Suppressor macrophage treated with lipopolysaccharide for 1 hour (primary cell): ENCODE measurements at places on chromosomes 7 and 10.
A peak's percentile ranks its signal among the peaks of the same experiment; 100 is the strongest.

GRCh38 chr7:112994656-112995055 lies 92.0 kb downstream of the GPR85 start:
- no peak for DNase-seq

DNA sequence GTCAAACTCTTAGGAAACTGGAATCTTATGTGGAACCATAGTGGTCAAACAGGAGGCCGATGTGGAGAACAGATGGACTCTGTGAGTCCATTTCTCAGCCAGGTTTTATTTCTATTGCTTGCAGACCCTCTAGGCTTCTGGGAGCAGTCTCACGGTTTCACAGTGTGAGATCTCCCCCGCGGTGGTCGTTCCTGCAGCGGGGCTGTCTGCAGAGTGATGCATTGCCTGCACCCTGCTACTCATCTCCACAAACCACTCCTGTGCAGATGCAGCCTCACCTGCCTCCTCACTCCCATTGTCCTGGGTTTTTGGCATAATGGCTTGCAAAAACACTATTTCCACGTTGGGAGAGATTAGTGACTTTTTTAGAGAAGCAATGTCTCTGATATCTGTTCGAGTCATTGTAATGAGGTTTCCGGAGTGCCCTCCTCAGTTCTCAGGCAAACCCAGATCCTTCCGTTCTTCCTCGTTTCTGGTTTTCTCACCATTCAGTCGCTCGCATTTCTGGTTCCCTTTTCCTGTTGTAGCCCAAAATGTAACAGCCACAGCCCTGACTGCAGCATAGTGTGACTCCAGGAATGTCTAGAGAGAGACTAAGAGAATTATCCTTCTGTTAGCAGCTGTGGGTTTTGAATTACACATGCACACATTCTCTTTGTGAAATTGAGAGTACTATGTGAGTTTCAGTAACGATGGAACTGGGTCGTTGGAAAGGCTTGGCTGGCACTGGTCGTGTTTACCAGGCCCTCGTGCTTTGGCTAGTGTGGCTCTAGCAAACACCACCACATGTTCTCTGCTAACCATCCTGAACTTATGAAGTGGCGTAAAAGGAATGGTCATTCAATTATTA lies 30.2 kb downstream of the ACADSB start:
- DNase-seq = peak; percentile 25

DNA sequence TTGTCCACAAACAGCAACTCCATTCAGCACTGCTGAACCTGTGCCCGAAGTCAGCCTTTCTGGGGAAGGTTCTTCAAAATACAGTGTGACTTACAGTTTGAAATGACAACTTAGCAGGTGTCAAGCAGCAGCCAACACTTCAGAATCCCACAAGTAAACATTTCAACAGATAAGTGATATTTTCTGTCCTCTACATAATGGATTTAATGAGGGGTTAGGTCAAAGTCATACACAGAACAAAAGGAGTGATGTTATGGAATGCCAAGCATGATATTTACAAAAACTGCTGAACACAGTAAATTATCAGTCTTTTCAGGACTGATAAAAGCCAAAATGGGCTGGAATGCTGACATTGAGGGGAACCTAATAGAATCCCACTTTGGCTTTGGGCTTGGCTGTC lies 77.6 kb upstream of the JAZF1 start:
- no peak for DNase-seq

DNA sequence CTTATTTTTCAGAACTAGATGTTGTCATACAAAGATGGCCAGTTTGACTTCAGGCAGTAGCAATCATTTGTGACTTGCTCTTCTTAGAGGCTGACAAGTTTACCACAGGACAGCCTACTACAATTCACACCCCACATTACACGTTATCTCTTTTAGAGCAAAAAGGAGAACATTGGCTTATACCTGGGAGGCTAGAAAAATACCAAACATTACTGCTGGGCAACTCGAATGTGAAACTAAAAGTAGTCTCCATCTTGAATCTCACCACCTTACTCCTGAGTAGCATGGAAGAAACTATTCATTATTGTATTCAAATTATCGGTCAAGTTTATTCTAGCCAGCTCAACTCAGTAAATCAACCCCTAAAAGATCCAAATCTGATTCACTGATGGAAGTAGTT lies 90.7 kb upstream of the TMEM26 start:
- no peak for DNase-seq

DNA sequence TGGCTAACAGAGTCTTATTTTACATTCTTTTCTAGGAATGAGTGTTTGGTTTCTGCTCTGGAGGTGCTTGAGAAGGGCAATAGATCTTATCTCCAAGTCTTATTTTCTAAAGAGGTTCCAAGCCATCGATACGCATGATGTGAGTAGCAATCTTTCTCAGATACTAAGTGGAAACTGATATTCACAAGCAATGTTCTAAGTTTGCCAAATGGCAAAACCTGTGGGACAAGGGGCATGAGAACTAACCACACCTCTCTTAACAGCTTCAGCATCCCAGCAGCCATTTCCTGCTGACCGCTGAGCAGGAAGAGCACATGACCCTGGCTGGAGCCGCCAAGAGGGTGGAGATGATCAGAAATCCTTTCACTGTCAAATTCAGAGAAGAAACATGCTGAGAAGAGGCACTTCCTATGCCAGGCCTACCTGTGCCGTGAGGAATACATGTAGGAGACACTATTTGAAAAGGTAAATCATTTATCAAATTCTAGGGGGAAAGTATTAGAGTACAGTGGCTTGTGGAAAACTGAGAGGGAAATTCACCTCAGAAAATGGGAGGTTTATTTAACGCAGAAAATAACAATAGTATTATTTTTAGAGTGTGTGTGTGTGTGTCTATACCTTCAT lies 35.2 kb downstream of the CCDC71L start:
- DNase-seq = no peak

- no peak for DNase-seq
These were observed 163.3 kb upstream of the RHEB start for GRCh38 chr7:151682831-151683614.

GRCh38 chr7:127504715-127505114 lies 80.7 kb downstream of the GCC1 start:
- DNase-seq = peak; percentile 28

GRCh38 chr10:61994405-61995219 lies 93.1 kb downstream of the ARID5B start:
- DNase-seq = no peak

- peak; percentile 62 for DNase-seq
These were observed 30.3 kb upstream of the IL6 start for GRCh38 chr7:22696541-22697228.

- DNase-seq = no peak
These were observed 163.0 kb downstream of the FGFR2 start for GRCh38 chr10:121435099-121435875.

- no peak for DNase-seq
These were observed 55.8 kb upstream of the NCAPG2 start for GRCh38 chr7:158760445-158760764.

DNA sequence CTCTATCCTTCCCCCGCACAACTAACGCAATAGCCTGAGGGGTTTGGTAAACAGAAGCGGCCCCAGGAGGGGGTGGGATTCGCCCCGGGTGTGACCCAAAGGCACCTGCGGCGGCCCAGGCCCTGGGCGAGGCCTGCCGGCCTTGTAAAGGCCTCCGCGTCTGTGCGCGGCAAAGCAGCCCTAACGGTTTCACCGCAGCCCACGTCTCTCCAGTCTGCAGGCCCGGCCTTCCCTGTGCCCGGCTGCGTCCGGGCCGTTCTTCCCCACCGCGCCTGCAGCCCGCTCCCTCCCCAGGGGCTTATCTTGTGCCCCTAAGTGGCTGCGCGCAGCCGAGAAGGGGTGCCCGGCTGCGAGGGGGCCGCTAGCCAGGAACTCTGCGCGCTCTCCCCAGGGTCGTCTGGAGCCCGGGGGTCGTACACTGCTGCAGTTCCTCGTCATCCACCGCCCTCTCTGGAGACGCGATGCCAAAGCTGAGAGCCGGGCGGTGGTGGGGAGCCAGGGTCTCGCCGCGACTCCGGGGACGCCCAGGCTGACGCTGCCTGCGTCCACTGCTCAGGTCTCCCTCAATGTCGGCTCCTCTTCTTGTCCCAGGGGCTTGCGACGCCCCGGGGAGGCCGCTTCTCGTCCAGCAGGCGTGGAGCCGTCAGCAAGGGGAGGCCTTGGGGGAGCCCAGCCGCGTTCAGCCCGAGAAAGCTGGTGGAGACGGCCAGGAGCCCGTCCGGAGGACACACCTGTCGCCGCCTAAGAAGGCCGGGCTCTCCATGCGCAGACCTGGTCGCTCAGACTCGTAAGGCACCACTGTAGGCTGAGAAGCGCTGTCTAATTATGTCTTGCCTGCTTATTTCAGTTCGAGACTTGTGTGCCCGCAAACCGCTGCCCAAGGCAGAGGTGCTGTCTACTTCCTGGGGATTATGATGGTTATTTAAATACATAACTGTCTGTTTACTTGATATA lies 132.3 kb downstream of the SPAG6 start:
- DNase-seq = no peak

DNA sequence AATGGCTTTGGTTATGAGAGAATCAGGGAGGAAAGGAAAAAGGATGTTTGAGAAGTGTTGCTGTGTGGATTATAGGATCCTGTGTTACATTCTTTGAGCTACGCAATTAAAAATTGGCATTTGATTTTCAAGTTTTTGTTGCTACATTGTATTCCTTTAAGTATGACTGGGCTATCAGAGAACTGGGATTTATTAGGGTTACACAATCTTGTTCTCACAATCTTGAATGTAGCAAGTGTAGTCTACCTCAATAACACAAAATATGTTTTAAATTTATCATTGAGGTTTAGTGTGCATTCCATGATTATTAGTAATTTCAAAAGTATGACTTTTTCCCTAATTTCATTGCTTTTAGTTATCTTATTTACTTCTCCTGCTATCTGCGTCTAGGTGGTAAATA lies 113.9 kb downstream of the CACNB2 start:
- DNase-seq = no peak

- DNase-seq = no peak
These were observed 6.0 kb downstream of the EGFR start for GRCh38 chr7:55024776-55025175.

GRCh38 chr7:13201628-13202027 lies 514.2 kb downstream of the ARL4A start:
- DNase-seq = no peak

DNA sequence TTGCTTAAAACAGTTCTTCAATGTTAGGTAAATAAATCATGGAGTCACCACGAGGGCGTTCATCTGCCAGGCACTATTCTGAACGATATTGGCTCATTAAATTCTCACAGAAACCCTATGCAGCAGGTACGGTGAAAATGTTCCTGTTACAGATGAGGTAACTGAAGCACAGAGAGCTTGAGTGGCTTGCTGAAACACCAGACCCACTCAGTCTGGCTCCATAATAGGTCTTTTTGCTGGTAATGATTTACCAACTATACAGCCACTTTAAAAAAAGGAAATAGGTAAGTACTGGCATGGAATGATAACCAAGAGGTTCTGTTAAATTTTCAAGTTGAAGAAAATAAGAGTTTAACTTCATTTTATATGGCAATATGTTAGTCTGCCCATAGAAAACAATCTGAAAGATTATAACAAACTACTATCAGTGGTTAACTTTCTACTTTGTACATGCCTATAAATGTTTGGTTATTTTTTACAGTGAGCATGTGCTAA lies 1.3 kb upstream of the TM9SF3 start:
- DNase-seq = no peak

- no peak for DNase-seq
These were observed 58.5 kb upstream of the ECHDC3 start for GRCh38 chr10:11683529-11684320.

GRCh38 chr7:11665357-11665756 lies 166.6 kb downstream of the THSD7A start:
- no peak for DNase-seq

DNA sequence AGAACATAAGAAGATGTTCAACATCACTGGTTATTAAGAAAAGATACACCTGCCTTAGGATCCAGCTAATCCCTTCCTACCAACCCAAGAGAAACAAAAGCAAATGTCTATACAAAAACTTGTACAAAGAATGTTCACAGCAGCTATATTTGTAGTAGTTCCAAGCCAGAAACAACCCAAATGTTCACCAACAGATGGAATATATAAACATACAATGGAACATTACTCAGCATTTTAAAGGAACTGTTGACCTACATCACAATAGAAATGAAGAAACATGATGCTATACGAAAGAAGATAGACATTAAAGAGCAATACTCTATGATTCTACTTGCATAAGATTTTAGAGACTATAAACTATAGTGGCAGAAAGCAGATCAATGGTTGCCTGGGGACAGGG lies 149.4 kb downstream of the ZNF438 start:
- no peak for DNase-seq

DNA sequence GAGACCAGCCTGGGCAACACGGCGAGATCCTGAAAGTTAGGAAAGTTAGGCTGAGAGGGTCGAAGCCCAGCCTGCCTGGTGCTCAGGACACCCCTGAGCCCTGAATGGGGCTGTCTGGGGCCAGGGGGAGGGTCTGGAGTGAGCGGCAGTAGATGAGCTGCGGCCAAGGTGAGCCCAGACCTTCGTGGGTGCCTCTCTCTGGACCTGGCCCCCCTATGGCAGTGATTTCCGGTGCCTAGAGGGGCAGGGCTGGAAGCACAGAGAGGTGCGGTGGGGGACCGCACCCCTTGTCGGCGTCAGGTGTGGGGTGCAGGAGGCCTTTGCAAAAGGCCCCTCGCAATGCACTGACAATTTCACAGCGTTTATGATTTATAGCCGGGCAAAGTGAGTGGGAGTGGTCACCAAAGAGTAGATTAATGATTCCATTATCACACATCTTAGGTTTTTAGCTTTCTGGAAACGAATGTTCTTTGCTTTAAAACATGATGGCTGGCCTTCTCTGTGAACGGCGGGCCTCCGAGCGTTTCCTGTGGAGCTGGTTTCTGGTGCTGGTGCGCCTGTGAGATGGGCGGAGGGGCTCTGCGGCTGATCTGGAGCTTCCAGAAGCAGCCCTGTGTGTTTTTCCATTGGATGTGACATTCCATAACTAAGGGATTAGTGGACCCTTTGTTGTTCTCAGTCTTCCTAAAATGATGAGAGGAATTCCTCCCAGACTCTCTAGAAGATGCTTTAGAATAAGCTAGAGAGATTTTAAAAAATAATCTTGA lies 171.0 kb upstream of the ZNF32 start:
- DNase-seq = no peak

GRCh38 chr7:34425631-34426384 lies 232.2 kb upstream of the NPSR1 start:
- DNase-seq = no peak
